ENCODE measurements at places on chromosomes 16 and 17.
A peak's percentile ranks its signal among the peaks of the same experiment; 100 is the strongest.

- no peak for DNase-seq
Measured at GRCh38 chr17:77802333-77802615, 156.2 kb upstream of the TNRC6C start.

DNA sequence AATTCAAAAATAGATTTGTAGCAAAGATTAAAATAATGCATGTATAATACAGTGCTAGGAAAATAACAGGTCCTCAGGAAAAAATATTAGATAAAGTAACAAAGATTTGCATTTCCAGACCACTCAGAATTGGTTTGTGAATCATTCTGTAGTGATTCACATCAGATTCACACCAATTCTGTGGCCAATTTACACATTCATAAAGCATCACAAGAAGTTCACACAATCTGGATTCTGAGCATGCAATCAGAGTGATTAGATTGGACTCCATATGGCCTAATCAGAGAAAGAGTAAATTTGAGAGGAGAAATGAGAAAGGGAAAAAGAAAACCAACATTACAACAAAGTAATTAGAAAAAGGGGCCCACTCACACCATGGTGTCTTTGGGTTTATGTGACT is 36.0 kb upstream of the SLC47A1 start:
- DNase-seq = no peak

GRCh38 chr17:50060951-50061712 is 5.2 kb downstream of the ITGA3 start:
- DNase-seq = no peak

DNA sequence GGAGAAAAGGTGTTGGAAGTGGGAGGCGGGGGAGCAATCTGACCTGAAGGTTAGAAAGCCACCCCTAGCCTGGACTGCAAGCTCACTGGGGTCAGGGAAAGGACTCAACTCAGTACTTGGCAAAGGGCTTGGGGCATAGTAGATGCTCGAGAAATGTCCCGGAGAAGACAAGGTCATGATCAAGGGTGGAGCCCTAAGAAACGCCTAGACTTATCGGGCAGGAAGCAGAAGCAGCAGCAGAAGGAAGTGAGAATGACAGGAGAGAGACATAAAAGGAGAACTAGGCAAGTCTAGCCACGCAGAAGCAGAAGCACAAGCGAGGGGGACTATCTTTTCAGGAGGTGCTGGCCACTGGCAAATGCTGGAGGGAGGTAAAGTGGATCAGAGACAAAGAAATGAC is 10.2 kb downstream of the COTL1 start:
- no peak for DNase-seq

GRCh38 chr16:80123189-80123588 is 417.6 kb upstream of the DYNLRB2 start:
- DNase-seq = no peak

GRCh38 chr16:54512467-54512995 is 225.9 kb upstream of the IRX3 start:
- DNase-seq = no peak

GRCh38 chr17:76670020-76670717 is 26.6 kb upstream of the ST6GALNAC1 start:
- DNase-seq = no peak

GRCh38 chr17:36152639-36153120 is 23.8 kb downstream of the TBC1D3B start:
- DNase-seq = peak; percentile 3

DNA sequence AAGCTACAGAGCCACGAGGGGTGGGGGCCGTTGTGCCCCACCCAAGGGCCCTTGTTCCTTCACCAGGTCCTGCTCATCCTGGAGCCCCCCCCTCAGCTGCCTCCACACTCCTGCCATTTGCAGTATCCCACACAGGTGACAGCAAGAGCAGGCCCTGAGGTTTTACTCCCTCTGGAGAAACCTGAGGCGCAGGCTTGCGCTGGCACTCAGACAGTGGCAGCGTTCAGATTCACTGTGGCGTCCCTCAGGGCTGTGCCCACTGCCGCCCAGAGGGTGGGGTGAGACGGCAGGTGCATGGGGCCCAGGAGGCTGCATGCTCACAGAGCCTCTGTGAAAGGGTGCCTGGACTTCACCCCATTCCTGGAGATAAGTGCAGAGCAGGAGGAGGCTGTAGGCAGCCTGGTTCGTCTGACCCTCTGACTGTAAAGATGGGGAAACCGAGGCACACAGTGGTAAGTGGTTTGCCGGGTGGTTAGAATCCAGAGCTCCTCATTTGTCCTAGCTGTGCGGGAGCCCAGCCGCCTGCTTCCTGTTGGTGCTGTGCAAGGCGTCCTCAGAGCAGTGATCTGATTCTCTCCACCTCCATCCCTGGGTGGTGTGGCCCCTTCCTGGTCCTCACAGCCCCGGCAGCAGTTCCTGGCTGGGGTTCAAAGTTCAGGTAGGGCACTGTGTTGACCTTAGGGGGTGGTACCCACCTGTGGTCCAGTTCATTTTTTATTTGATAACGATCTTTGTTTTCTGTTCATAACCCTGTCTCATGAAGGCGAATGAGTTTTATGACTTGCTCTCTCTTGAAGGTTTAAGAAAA is 1.6 kb downstream of the SPIRE2 start:
- DNase-seq = no peak

DNA sequence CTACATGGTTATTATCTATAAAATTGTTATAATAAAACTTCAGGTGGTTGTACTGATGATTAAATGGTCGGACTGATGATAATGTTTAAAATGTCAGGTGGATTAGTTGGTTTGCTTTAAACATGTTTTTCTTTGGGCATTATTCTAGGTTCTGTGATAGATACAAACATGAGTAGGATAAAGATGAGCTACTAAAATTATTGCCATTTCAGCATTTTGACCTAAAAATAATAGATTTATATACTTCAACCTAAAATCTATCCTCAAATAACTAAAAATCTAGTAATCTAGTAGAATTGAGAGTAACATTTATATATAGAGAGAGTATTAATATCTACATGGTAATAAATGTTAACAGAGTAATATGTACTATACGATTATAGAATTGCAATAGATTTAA is 241.7 kb upstream of the CDH8 start:
- no peak for DNase-seq

DNA sequence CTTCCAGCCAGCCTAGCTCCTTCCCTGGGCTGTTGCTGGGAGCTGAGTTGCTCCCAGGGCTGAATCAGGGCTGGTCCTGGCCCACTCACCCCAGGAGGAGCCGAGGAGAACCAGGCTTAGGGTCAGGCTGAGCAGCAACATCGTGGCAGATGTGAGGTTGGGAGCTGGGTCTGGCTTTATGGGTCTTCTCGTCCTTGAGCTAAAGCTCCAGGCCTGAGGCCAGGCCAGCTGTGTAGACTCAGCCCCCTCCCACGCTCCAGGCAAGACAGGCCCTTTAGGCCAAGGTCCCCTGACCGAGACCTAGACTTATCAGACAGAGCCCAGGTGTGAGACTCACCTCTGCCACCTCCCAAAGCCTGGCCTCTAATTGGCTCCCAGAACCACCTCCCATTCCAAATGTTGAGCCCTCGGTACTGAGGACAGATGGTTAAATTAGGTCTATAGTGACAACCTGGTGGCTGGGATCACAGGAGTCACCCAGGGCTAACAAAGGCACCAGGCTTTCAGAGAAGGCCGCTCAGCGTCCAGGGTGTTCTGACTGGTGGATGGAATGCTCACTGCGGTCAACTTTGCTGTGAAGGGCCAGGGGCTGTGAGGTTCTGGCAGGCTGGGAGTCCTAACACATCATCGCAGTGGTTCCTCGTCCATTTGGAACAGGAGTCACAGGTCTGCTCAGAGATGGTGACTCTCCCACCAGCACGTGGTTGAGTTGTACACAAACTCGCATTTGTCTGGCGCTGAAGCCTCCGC is at the start of gene CTRL:
Gene CTRL (minus strand): TSS at position 151 of the 750 bp plus-strand sequence. CDS start 10 bp downstream, at position 141.
- DNase-seq = peak; percentile 65

GRCh38 chr17:75575197-75575596 is 12.4 kb upstream of the MYO15B start:
- no peak for DNase-seq

GRCh38 chr16:19935694-19936093 is 51.0 kb upstream of the GPRC5B start:
- DNase-seq = no peak

DNA sequence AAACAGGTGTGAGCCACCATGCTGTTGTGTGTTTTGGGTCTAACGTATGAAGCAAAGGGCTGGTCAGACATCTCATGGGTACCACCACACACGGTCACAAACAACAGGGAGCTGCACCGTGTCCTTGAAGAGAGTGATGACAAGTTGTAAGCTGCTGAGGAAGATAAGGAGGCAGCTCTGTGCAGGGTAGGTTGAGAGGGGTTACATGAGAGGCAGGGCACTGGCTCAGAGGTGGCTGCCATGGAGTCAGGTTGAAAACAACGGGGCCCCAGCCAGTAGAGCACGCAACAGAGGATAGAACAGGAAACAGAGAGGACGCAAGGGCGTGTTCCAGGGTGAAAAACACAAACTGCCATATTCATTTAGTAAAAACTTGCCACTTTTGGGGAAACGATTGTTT is 52.2 kb downstream of the TRARG1 start:
- DNase-seq = no peak

DNA sequence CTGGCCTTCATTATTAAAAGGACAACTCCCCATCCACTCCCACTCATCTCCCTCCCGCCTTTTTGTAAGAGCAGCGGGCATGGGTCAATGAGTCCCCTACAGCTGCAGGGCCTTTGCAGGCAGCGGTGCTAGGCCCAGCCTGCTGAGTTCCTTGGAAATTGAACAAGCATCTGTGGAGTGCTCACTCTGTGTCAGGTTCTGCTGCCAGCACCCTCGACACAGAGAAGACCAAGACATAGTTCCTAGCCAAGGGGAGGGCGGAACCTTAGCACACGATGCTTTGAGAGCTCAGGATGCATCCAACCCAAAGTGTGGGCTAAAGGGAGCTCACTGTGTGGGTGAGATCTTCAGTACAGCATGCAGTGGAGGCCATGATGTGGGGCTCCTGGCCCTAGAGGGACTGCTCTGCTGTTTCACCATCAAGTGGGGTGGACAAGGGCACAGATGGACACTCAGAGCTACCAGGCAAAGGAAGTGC is 27.6 kb downstream of the RMI2 start:
- no peak for DNase-seq

GRCh38 chr16:2478279-2478678 is 3.4 kb downstream of the TBC1D24 start:
- no peak for DNase-seq

DNA sequence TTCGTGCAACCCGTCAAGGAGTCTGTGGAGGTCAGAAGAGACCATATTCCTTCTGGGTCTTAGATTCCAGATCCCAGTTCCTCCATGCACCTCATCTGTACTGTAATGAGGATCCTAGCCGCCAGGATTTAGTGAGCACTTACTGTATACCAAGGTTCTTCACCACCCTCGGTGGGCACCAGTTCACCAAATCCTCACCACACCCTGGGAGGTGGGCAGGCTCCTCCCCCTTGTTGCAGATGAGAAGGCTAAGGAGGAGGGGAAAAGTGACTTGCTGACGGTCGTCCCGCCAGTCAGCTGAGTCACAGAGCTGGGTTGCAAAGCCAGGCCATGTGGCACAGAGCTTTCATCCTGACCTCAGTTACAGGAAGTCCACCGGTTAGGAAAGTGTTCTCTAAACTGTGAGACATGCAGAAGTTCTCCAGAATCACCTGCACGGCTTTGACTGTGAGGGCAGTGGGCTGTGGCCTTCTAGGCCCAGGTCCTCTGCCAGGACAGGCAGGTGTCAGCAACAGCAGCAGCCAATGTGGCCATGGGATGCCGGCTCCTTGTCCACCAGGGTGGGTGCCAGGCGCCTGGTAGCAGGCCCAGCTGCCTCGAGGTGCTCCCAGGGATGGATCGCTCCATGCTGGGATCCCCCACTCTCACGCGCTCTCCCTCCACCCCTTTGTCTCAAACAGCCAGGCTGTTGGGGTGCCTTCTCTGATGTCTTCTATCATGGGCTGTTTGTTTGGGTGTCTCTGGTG is 240.3 kb upstream of the GSE1 start:
- no peak for DNase-seq

DNA sequence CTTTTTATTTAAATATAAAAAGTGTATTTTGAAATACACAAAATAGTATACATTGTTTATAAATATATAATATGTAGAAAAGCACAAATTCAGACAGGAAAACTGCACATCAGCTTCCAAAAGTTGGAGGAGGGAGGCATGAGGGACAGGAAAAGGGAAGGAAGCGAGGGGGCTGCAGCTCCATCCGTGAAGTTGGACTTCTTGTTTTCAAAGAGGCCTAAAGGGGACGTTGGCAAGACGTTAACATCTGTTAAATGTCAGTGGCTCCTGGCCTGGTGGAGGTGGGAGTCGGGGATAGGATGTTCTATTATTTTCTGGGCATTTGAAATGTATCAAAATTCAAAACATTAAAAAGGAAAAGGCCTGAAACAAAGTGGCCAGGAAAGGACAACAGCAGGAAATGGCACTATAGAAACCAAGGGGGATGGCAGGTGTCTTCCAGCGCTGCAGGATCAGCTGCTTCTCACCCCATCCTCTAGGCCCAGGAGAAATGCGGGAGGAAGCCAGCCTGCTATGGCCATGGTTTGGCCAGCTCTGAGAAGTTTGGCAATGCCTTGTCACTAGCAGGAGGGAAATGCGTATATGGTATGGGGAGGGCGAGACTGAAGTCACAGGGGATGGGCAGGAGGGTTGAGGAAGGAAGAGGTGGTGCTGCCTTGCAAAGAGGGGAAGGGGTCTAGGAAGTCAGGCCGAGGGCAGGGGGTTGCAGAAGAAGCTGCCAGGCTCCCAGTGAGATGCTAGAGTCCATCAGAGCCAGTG is 6.4 kb downstream of the CMTM2 start:
- DNase-seq = no peak

DNA sequence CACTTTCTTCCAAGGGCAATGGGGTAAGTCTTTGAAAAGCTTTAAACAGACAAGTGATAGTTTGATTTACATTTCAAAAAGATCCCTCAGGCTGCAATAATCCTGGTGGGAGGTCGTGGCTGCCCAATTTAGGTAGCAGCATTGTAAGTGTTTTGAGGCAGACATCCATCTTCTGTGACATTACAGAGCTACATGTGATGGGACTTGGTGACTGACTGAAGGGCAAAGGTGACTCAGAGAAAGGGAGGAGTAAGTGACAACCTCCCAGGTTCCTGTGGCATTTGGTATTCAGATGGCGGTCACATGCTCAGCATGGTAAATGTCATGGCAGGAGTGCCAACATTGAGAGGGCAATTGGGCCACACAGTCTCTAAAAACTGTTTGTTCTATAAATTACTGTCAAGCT is 26.5 kb downstream of the STAT3 start:
- DNase-seq = no peak

DNA sequence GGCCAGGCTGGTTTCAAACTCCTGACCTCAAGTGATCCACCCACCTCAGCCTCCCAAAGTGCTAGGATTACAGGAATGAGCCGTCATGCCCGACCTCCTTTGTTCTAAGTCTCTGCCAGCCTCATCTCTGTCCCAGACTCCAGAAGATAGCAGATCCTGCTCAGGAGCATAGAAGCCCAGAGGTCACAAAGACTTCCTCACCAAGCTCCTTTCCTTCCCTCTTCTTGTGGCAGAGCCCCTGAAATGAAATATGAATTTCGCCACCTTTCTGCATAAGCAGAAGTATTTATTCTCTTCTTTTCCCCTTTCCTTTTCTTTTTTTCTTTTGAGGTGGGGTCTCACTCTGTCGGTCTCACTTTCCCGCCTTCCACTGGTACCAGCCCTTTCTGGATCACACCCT is 11.5 kb upstream of the PIPOX start:
- no peak for DNase-seq

GRCh38 chr16:89407925-89408300 is 82.4 kb downstream of the ANKRD11 start:
- no peak for DNase-seq

All from GM23338 (cell line).